ENCODE measurements at places on chromosomes 6 and 20.

- no peak for DNase-seq
These were observed 30.1 kb upstream of the MAFB start for GRCh38 chr20:40718982-40719729.

- DNase-seq: no peak
These were observed 8.5 kb upstream of the SPATS1 start for GRCh38 chr6:44333942-44334341.

GRCh38 chr6:41002168-41002567, 36.9 kb downstream of the UNC5CL start:
- no peak for DNase-seq

DNA sequence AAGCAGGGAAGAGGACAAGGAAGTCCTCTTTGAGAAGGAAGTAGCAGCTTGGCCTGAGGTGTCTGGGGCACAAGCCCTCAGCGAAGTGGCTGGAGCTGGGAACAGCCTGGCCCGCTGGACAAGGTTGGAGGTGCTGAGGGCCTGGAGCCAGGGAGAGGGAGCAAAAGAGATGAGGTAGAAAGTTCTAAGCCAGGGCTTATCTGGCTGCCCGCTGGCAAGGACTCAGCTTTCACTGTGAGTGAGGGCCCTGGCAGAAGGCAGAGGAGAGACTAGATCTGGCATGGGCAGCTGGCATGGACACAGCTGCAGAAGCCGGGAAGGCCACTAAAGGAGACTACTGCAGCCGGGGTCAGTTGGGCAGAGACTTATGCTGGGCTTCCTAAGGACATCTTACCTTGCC, 21.8 kb upstream of the PCMTD2 start:
- no peak for DNase-seq

DNA sequence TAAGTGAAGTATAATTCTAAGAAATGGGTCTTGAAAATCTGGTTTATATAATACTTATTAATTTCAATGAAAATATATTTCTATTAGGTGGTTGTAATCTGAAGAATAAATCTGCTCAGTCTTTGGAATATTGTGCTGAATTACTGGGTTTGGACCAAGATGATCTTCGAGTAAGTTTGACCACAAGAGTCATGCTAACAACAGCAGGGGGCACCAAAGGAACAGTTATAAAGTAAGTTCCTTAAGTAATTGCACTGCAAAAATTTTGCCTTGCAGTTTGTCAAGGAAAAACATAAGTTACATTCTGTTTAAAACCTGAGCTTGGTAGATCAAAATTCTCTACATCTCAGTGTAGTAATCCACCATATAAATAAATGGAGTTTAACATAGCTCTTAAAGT, 106.0 kb downstream of the MYO6 start:
- DNase-seq: peak; percentile 79

DNA sequence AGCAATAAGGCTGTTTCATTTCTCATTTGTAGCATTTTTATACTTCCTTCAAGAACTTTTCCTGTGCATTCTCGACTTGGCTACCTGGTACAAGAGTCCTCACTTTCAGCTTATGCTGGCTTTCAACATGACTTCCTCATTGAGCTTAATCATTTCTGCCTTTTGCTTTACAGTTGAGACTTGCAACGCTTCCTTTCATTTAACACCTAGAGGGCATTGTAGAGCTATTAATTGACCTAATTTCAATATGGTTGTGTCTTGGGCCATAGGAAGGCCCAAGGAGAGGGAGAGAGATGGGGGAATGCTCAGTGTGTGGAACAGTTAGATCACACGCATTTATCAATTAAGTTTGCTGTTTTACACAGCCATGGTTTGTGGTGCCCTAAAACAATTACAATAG, 37.2 kb downstream of the SLC22A2 start:
- no peak for DNase-seq

- no peak for DNase-seq
These were observed 1193.4 kb upstream of the MAP3K7 start for GRCh38 chr6:91780270-91780669.

- no peak for DNase-seq
These were observed 542 bp upstream of the AFG1L start for GRCh38 chr6:108294297-108294726.

DNA sequence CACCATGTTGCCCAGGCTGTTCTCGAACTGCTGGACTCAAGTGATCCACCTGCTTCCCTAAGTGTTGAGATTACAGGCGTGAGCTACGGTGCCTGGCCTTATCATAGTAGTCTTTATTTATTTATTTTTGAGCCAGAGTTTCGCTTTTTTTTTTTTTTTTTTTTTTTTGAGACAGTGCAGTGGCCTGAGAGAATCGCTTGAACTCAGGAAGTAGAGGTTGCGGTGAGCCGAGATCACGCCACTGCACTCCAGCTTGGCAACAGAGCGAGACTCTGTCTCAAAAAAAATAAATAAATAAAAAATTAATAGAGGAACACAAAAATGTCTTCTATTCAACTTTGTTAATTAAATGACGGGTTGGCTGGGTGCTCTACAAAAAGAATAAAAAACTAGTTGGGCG, 12.9 kb downstream of the MAPRE1 start:
- DNase-seq: no peak

DNA sequence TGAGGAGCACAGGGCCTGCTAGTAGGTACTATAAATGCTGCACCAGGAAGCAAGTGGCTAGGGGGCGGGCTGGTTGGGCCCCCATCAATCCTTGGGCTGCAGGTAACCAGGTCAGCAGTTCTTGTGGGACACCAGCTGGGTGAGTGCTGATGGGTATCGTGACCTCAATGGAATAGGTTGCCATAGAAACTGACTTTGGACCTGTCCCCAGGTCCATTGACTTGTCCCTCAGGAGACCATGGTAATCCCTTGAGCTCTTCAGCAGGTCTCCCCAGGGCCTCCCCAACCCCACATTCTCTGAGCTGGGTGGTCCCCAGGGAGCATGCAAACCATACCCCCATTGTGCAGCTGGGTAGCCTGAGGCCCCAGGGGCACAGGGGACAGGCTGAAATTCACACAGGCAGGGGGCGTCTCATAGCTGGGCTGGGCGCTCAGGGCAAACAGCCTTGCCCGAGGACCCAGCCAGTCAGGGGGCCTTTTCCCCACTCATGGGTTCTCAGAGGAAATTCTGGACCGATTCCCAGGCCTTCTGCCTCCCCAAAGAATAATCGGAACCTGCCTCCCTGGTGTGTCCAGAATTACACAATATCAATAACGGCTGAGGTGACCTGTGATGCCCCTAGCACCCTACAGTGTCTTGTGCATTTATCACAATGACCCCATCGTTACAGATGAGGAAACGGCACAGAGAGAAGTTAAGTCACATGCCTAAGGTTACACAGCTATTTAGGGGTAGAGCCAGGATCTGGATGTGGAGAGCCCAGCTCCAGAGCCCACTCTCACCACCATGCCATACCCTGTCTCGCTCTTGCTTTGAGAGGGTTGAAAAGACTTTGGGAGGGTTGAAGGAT, 35.9 kb downstream of the SRC start:
- DNase-seq: no peak

DNA sequence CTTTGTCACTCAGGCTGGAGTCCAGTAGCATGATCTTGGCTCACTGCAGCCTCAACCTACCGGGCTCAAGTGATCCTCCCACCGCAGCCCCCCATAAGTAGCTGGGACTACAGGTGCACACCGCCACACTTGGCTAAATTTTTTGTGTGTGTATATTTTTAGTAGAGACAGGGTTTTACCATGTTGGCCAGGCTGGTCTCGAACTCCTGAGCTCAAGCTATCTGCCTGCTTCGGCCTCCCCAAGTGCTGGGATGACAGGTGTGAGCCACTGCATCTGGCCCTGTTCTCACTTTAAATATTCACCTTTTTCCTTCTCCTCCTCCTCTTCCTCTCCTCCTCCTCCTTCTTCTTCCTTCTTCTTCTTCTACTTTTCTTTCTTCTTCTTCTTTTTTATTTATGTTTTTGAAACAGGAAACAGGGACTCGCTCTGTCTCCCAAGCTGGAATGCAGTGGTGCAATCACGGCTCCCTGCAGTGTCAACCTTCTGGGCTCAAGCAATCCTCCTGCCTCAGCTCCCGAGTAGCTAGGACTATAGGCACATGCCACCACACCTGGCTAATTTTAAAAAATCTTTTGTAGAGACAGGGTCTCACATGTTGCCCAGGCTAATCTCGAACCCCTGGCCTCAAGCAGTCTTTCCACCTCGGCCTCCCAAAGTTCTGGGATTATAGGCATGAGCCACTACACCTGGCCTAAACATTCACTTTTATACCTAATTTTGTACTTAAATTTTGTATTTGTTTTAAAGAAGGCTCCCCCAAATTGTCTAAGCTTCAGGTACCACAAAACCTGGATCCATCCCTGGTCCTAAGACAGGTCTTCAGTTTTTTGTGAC, 47.2 kb upstream of the NCOA3 start:
- no peak for DNase-seq

- peak; percentile 58 for DNase-seq
These were observed 35.7 kb downstream of the KCNQ5 start for GRCh38 chr6:72657407-72658197.

DNA sequence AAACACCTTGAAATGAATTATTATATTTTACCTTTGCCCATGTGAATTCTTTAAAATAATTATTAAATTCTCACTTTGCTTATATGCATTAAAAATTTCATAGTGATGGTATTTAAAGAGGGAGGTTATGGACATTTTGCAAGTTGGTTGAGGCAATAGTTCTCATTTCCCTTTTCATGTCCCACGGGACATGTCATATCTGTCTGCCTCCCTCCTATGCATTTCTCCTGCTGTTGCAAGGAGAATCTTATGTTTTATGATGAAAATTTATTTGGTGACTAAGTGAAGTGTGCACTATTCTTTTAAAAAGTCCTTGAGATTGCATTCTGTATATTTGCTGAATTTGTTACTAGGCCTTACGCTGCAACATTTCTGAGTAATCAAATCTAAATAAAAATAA, 67.2 kb downstream of the UTRN start:
- DNase-seq: no peak

DNA sequence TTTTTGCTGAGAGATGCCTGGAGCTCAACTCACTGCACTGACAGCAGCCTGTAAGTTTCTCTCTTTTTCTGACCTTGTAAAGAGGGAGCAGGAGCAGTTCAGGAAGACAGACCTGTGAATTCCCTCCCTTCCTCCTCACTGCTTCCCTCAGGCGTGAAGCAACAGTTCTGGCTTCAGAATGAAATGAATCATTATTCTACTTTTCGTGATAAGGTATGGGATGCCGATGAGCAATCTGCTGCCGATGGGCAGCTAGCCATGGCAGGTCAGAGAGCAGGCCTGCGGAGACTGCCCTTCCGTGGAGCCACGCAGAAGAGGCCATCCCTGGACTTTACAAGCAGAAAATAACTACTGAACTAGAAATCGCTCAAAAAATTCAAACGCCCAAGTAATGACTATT, 426.5 kb upstream of the RNF217 start:
- DNase-seq: no peak

DNA sequence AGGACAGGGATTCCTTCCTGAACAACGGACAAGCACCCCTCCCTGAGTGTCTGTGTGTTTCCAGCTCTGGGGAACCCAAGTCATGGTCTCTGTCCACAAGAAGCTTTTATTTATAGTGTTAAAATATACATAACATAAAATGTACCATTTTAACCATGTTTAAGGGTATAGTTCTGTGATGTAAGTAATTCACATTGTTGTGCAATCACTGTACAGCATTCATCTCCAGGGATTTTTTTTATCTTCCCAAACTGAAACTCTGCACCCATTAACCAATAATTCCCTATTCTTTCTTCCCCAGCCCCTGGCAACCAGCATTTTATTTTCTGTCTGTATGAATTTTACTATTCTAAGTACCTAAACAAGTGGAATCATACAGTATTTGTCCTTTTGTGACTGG, 84.2 kb downstream of the FOXF2 start:
- DNase-seq: no peak

- peak; percentile 12 for DNase-seq
These were observed 94.1 kb downstream of the SNX5 start for GRCh38 chr20:17874271-17875105.

DNA sequence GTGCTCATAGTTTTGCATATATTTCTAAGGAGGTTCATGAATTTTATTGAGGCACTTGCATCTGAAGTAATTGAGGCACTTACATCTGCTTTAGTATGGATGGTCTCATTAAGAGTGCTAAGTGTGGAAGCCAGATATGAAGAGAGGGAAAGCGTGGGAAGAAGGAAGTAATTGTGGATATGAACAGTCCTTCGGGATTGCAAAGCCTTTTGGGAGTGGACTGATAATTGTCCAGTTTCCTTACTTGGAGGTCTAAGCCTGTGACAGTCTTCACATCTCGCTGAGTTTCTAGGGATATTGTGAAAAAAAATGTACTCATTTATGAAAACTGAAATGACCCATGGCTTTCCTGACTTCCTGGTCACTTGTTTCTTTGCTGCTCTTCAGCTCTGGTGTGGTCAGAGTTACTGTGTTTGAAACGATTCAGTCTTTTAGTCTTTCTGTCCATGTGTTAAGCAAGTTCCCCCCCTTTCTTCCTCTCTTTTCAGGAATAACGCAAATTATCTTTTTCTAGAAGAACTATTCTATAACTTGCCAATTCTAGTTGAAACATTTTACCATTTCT, 137.3 kb downstream of the ZFAND3 start:
- no peak for DNase-seq

- DNase-seq: peak; percentile 42
These were observed 41.5 kb upstream of the ADGRF1 start for GRCh38 chr6:47083586-47084047.

DNA sequence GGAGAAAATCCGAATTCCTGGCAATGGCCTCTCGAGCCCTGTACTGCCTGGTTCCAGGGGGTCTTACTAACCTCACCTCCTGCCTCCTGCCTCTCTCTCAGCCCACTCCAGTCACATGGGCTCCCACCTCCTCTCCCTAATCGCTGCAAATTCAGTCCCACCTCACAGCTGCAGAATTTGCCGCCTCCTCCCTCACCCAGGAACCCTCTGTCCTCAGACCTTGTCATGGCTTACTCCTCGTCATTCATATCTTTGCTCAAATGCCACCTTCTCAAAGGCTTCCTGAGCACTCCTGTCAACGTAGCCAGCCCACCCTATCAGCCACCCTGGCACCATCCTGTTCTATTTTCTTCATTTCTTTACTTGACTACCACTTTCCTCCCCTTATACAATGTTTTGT, 89.0 kb downstream of the SLC2A10 start:
- DNase-seq: no peak

- DNase-seq: no peak
These were observed 68.4 kb downstream of the RREB1 start for GRCh38 chr6:7176208-7176607.

DNA sequence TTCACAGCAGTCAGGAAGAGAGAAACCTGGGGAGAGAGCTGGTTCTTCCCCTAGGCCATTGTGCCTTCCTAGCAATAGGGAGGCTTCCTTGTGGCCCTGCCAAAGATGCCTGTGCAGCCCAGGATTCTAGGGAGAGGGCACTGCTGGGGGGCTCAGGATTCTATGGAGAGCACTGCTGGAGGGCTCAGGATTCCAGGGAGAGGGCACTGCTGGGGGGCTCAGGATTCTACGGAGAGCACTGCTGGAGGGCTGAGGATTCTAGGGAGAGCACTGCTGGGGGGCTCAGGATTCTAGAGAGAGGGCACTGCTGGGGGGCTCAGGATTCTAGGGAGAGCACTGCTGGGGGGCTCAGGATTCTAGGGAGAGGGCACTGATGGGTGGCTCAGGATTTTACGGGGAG, 25.8 kb downstream of the EDN3 start:
- DNase-seq: no peak

- DNase-seq: no peak
These were observed 6.0 kb upstream of the BTN1A1 start for GRCh38 chr6:26494117-26494516.

All from GM23248 (cell line).